Activated CD8-positive, alpha-beta T cell treated with anti-CD3 and anti-CD28 coated beads for 36 hours (primary cell): ENCODE measurements at places on chromosomes 2 and 18. TPM values are rescaled to one million over a fixed set of nuclear protein-coding genes. Genes with fewer than 3 reads are reported as not detected.

GRCh38 chr18:10032331-10033015 is 118.7 kb downstream of the VAPA start:
- DNase-seq: peak; percentile 70

DNA sequence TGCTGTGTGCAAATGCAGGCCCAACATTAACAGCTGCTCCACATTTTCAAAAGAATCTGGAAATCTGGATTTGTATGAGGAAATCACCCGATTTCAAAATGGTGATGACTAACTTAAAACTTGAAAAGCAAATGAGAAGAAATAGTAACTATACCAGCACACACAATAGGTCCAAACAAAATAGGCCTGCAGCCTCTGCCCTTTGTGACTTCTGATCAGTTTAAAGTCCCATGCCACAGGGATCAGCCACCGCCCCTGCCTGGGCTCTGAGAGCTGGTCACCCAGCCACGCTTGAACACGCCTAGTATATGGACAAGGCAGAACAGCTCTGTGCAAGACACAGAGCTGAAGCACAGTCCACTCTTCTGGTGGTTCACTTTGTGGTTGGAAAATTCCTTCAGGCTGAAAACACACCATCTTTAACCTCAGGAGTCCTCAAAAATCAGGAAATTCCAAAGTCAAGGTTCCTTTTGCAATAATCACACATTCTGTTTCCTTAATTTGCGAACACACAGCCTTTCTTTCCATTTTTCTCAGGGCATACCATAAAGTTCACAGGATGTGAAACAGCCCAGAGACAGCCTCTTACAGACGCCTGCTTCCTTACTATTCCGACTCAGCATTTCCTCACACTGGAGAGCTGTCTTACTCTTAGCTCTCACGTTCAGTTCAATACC is 150.1 kb upstream of the RIOK3 start:
- no peak for DNase-seq

- no peak for DNase-seq
Measured at GRCh38 chr2:227509824-227510619, 38.1 kb downstream of the AGFG1 start.

GRCh38 chr2:232126301-232127099 is 165.0 kb downstream of the DIS3L2 start:
- DNase-seq: no peak

- DNase-seq: no peak
Measured at GRCh38 chr2:186327251-186327868, 158.7 kb upstream of the ZC3H15 start.

GRCh38 chr18:9531791-9532410 is 56.6 kb downstream of the RALBP1 start:
- no peak for DNase-seq

DNA sequence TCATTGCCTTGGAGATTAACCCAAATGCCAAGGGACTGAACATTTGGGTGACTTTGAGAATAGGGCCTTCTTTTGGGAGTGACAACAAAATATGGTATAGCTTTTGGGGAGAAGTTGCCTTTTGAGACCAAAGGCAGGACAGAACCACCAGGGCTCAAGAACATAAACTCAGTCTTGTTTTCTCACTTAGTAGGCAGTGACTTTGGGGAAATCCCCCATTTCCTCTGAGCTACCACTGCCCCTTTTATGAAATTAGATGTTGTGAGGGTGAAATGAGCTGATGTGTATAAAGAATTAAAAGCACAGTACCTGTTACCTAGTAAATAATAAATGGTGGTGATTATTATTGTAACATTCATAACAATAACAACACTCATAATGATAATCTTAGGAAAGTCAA is 36.5 kb downstream of the GPD2 start:
- peak; percentile 26 for DNase-seq

DNA sequence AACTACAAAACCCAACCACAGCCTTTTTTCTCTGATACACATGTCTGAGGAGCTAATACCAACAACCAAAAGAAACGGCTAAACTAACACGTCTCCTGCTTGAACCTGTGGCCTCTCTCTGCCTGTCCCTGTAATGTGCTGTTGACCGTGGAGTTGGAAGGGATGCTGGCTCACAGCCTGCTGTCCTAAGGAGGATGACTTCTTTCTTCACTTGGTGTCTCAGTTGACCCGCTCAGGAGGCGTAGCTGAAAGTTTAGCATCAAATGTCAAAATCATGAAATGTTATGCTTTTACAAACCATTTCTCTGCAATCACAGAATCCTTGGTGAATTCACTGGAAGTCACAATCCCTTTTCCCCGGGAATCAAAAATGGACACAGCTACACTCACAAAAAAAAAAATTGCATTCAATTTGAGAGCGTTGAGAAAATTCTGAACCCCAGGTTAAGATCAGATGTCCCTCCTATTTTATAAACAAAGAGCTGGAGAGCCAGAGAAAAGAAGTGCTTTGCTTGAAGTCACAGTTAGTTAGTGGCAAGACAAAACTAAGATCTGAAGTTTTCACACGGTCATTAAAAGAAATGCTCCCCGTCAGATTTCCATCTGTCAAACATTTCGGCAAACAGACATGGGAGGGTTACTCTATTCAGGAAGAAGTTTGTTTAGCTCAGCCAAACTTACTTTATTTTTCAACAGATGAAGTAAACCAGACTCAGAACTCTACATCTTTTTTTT is 74.3 kb downstream of the IRS1 start:
- DNase-seq: no peak

DNA sequence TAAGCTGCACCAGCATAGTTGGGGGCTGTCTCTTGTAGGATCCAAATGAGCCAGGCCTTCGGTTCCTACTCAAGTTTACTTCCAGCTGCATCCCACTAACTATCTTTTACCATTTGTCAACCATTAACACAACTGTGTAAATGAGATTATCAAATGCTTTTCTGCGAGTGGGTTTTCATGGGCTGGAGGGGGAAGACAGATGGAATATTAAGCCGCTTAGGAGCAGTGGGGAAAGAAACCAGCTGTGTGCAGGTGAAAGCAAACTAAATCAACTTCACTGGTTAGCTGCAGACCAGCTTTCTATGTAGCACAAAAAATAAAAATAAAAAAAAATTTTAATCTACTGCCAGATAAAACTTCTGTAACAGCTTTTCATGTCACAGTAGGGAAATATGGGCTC is 307.3 kb upstream of the FBXO11 start:
- DNase-seq: no peak

DNA sequence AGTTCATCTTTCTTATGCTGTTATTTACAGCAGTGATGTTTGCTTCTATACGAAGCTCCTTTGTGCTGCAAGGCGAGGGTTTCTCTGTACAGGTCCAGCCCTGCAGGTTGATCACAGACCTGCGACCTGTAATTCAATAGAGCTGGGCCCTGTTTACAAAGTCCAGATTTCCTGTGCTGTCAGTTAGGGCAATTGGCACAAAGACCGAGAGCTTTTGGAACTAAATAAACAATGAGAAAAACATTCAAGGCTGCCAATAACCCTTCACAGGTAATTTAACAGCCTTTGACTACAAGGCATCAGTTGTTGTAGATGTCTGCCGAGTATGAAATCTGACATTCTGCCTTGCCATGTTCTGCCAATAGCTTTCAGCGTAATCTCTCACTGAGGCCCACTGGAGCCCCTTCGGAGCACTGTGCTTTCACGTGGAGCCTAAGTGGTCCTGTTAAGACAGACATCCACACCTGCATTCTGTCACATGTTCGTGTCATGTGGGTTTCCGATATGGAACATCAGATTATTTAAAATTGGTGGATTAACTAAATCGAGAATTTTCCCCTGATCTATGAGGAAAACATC is 232.5 kb downstream of the PTGR3 start:
- no peak for DNase-seq

GRCh38 chr2:38155-38554 is 8.2 kb downstream of the FAM110C start:
- no peak for DNase-seq

DNA sequence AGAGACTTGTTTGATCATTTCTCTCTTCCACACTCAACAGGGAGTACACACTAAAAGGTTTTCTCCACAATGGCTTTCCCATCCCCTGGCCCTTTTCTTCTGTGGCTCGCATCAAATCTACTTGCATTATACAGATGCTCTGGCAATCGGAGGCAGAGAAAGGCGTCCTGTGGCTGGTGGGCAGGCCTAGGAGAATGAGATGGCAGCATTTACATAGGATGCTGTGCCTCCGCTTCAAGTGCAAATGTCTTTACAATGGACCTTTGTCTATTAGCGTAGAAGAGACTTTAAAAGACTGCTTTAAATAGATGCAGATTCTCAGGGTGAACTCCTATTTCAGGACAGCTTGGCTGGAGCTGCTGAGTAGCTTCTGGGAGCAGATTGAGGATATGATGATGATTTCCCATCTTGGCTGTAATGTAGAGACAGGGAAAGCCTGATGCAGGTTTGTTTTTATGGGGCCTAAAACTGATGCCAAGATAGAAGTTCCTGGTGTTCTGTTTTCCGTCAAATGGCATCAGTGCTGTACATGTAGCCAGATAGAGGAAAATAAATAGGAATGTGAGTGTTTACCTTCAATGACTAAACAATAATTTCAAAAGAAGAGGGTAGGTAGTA is 423.4 kb downstream of the RND3 start:
- DNase-seq: no peak

GRCh38 chr2:147630585-147630984 is 214.2 kb upstream of the ACVR2A start:
- peak; percentile 3 for DNase-seq

RAB6C gene
- not detected for total RNA-seq

ABHD1 gene
- 0.50 TPM for total RNA-seq

METTL21A gene
- 30.7 TPM for total RNA-seq

TSN gene
- 55.9 TPM for total RNA-seq

ASB18 gene
- total RNA-seq: not detected

AMER3 gene
- not detected for total RNA-seq

CAVIN2 gene
- not detected for total RNA-seq

SNORC gene
- 2.4 TPM for total RNA-seq
